ENCODE measurements at places on chromosomes 4 and X.

- no peak for DNase-seq
Observed at GRCh38 chr4:126405369-126405982, 1090.7 kb downstream of the FAT4 start.

DNA sequence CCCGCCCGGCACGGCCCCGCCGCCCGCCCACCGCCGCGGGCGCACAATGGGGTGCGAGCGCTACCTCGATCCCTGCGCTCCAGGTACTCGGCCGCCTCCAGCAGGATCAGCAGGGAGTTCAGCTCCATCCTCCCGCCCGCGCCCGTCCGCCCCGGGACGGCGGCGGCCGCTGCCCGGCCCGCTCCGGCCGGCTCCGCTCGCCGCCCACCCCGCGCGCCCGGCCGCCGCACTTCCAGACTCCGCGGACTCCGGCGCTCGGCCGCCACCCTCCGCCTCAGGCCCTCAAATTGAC lies at the start of gene MXD4:
TSS of gene MXD4 (minus strand) at position 257 of the 292 bp plus-strand sequence. CDS start at position 128, 129 bp downstream.
- DNase-seq, result no peak

GRCh38 chr4:61918987-61919386 lies 718.9 kb downstream of the ADGRL3 start:
- DNase-seq, result no peak

- DNase-seq, result no peak
Observed at GRCh38 chrX:18573556-18573955, 98.4 kb downstream of the RS1 start.

- no peak for DNase-seq
Observed at GRCh38 chr4:140603286-140603685, 34.5 kb upstream of the UCP1 start.

GRCh38 chr4:26619784-26620183 lies 35.9 kb downstream of the TBC1D19 start:
- DNase-seq, result no peak

DNA sequence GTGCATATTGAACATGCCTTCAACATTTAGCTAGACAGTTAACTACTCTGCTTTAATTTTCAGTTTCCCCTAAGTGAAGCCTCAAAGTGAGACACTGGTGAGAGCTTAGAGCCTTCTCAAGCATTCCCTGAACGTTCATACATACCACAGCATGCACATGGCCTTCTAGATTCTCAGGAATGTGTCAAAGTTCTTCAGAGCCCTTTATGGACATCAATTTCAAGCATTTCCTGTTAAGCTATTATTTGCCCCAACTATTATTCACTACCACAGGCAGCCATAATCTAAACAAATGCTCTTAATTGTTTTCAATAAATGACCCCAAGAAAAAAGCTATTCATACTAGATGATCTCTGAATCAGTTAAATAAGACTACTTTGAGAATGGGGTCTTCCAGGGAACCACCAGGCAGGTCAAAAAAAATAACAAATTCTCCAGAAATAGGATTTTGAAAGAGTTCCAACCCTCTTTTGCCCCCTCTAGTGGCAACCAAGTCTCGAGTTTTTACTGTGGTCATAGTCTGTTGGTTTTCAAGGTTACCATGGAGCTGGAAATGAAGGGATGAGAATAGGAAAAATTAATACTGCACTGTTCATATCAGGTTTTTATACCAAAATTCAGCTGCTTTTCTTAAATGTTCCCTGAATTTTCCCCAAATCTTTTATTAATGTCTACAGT lies 235.4 kb downstream of the RAB28 start:
- no peak for DNase-seq

- no peak for DNase-seq
Observed at GRCh38 chrX:75893281-75893680, 108.2 kb upstream of the MAGEE2 start.

DNA sequence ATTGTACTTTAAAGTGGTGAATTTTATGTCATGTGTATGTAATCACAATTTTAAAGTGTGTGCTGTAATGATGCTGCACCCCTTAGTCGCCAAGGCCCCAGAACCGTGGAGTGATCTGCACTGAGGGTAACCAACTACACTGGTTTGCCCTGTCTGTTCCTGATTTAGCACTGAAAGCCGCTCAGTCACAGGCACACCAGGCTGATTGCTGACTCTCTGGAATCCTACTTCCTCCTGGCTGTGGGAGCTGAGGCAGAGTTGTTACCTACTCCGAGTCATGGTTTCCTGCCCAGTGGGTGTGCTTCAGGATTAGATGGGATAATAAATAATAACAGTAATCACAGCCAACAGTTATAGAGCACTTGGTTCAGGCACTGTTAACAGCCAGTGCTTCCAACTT lies 645.4 kb downstream of the BCOR start:
- DNase-seq, result no peak

DNA sequence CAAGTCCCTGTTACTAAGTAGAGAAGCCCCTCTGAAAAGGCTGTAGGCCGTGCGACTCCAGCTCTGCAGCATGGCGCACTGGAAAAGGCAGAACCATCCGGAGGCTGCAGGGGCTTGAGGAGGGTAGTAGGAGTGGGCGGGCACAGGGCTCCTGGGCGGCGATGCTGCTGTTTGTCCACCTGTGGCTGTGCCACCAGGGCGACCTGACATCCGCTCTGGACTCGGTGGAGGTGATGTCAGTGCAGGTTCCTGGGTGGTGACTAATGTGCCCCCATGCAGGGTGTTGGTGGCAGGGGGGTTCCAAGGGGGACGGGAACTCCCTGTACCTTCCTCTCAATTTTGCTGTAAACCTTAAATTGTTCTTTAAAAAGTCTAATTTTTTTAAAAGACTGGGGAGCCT lies 58.3 kb downstream of the PCGF3 start:
- DNase-seq, result no peak

DNA sequence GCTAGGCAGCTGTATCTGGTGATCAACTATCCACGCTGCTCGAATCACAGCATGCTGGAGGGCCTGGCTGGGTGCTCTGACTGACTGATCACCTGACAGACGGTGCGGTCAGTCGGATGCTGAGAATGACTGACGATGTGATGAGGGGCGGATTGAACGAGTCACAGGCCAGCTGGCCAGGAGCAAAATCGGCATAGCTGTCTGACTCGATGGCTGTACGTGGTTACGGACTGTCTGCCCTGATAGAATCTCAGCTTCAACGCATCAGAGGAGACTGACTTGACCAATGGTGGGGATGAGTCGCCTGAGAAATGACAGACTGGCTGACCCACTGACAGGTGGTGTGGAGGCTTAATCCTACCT lies 1.0 kb upstream of the SUV39H1 start:
- no peak for DNase-seq

DNA sequence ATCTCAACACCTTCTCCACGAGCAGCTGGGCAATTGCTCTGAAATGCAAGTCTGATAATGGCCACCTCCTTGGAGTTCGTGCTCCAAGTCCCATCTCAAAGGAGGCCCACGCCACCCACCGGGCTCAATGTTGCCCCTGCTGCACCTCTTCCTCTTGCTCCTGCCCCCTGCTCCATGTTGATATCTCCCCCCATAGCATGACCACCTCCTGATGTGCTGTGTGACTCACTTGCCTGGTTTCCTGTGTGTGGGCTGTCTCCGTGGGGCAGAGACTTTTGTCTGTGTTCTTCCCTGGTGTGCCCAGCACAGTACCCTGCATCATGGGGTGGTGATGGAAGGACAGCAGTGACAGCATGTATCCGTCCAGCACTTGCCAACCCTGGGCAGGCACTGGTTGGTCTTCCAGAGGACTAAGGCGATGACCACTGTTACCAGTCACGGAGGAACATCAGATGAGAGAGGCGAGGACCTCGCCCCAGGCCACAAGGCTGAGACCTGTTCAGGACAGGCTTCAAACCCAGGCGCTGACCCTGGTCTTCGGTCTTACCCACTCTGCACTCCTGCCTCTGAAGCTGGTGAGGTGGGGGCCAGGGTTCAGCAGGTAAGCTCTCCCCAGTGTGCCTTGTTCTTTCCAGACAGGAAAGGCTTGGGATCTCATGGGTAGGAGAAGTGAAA lies 104.6 kb upstream of the LRPAP1 start:
- DNase-seq, result no peak

GRCh38 chr4:151857368-151857767 lies 96.6 kb upstream of the GATB start:
- no peak for DNase-seq

DNA sequence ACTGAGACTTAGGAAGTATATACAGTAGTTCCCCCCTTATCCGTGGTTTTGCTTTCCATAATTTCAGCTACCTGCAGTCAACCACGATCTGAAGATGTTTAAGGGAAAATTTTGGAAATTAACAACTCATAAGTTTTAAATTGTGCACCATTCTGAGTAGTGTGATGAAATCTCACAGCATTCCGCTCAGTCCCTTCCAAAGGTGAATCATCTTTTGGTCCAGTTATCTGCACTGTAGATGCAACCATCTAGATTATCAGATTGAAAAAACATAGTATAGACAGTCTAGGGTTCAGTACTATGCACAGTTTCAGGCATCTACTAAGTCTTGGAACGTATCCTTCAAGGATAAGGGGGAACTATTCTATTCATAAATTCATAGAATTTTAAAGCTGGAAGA lies 109.0 kb downstream of the ANXA3 start:
- no peak for DNase-seq

DNA sequence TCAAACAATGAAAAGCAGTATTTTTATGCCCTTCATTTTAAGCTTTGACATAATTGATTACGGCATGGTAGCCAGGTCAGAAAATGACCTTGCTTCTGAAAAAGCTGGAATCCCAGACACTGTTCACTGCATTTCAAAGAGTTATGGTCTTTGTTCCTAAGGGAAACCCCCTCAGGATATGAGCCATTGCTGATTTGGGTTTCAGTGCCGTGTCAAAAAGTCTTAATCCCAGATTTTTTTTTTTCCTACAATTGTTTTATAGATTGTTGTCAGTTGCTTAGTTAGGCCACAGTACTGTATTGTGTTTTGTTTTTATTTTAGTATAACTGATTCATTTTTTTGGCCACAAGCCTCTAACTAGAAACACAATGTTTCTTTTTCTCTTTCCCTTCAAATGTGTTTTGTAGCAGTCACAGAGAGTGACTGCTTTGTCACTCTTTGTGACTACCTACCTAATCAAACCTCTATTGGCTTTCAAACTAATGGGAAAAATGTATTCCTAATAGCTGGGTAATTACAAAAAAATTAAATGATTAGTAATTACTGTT lies 10.3 kb downstream of the WDR44 start:
- DNase-seq, result no peak

GRCh38 chr4:122687531-122688061 lies 44.9 kb upstream of the BBS12 start:
- no peak for DNase-seq

GRCh38 chr4:83782591-83782990 lies 246.7 kb downstream of the GPAT3 start:
- no peak for DNase-seq
